ENCODE measurements at places on chromosomes 5 and 9. TPM values are rescaled to one million over a fixed set of nuclear protein-coding genes. Genes with fewer than 3 reads are reported as not detected.

ISOC1 gene
- 94.4 TPM for total RNA-seq

FAT2 gene
- total RNA-seq, result 3.6 TPM

DNA sequence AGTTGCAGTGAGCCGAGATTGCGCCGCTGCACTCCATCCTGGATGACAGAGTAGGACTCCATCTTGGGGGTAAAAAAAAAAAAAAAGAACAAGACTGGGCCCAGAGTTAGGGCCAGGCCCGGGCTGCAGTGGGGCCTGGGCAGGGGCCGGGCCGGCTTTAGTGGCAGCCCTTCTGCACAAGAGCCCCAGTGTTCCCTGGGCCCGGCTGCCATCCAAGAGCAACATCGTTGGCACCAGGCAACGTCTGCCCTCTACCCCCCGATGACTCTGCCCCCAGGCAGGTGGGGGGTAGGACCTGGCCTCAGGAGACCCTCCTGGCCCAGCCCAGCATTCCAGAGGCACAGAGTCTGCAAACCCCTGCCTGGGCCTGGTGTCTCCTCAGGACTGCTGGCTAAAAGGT, 4.9 kb upstream of the FGFR4 start:
- DNase-seq, result no peak

COL23A1 gene
- 0.96 TPM for total RNA-seq

DNA sequence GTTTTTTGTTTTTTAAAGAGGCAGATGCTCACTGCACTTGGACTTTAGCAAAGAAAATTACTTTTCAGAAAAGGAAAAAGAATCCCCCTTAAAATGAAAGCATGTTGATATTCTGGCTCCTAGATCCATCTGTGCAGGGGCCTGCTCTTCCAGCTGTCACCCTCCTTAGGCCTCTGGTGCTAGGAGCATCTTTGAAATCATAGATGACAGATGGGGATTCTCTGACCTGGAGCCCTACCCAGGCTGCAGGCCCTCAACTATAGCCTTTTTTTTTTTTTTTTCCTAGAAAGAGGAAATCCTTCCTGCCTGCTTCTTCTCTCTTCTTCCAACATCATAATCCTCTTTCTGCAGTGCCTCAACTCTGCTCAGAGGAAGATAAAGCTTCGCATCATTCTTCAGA, 16.3 kb upstream of the DCP2 start:
- peak; percentile 89 for DNase-seq
